ENCODE measurements at places on chromosomes 16 and 17. TPM values are rescaled to one million over a fixed set of nuclear protein-coding genes. Genes with fewer than 3 reads are reported as not detected.

DNA sequence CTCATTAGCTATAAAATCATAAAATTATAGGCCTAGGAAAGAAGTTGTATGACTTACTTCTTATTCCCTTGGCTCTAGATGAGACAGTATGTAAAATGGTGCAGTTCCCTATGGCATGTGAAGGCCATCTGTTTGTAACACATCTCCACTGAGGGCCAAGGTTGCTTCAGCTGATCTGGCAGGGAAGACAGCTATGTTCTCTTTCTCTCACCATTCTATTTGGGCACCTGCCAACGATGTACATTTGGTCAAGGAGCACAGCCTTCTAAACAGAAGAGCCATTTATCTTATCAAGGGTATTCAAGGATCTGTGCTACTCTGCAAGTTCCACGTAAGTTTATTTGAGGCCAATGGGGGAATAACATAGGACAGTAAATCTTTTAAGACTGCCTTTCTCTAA is 129.8 kb upstream of the TOM1L1 start:
- ATAC-seq, result no peak

DNA sequence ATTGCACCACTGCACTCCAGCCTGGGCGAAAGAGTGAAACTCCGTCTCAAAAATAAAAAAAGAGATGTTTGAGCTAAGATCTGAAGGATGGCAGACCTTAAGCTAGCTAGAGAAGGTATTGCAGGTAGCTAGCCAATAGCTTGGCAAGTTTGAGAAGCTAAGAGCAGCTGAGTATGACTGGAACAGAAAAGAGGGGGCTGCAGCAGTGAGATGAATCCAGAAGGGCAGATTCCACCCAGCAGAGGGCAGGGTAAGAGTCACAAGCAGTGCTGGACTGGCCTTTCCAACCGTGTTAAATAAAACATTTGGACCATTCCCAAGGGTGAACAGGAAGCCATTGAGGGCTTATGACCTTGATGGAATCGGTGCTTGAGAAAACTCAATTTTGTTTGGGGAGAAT is 5.7 kb upstream of the PHAF1 start:
- no peak for ATAC-seq

- peak; percentile 56 for ATAC-seq
These were observed 61.3 kb upstream of the ADORA2B start for GRCh38 chr17:15883617-15884111.

Gene CRHR1
- total RNA-seq, result 0.40 TPM

Measured in esophagus mucosa (tissue), 1 donor.